ENCODE measurements at places on chromosomes 7 and 10.

GRCh38 chr10:114867365-114867764 lies 45.8 kb downstream of the FHIP2A start:
- no peak for DNase-seq

DNA sequence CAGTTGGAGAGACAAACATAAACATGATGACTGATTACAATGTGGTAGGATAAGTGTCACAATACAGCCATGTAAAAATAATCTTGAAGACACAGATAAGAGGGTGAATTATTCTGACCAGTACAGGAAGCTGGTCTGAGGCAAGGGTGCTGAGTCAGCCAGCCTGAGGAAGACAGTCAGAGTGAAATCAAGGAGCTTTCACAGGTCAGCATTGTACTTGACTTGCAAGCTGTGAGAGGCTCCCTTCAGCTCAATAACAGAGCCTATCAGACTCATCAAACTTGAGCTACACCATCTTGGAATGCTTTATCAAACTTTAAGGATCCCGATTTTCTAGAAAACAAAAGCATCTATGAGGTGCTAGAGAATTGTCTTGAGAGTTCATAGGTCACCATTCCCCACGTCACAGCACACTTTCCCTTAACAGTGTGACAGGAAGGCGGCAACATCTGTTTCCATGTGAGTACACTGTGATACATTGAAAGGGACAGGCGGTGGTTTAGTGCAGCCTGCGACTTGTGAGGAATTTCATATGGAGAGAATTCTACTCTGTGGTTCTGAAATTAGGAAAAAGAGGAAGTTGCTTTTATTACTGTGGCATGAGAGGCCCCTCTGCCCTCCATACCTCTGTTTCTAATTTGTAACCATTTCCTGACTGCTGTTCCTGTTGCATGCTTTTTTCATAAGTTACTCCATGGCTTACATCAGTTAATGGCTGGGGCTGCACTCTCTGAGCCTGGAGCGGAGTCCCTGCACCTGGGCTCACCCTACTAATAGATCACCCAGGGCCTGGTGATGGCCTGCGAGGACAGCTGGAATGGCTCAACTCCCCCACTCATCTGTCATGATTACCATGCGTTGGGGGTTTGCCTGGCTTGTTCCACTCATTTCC lies 417.1 kb downstream of the SUGCT start:
- no peak for DNase-seq

DNA sequence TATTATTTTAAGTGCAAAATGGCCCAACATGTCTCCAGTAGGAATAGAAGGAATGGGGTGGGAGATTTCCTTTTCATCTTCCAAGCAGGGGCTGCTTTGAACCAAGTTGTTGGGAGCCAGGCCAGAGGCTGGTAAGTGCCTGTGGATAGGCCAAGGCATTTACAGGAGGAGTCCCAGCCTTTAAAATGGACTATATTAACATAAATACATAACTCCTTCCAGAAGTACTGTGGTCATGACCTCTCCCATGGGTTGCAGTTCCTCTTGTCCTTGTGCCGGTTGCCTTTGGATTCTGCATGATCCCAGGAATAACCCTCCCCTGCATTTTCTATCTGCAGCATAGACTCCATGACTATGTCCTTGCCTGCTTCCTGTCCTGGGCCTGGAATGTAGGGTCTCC lies 95.8 kb downstream of the SEC23IP start:
- DNase-seq = no peak

DNA sequence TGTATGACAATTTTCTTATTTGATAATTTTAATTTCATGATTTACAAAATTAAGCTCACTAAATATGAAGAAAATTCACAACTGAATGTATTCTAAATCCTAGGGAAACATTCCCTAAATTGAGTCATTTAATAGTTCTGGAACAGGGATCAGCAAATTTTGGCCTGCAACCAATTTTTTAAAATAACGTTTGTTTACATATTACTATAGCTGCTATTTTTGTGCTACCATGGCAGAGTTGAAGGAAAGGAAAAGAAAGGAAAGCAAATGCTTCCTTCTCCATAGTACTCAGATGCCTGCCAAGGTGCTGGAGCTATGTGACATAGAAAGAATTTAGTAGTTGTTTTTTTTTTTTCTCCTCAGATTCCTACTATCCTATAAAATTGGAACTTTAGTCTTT lies 1307.7 kb upstream of the LRRTM3 start:
- no peak for DNase-seq

DNA sequence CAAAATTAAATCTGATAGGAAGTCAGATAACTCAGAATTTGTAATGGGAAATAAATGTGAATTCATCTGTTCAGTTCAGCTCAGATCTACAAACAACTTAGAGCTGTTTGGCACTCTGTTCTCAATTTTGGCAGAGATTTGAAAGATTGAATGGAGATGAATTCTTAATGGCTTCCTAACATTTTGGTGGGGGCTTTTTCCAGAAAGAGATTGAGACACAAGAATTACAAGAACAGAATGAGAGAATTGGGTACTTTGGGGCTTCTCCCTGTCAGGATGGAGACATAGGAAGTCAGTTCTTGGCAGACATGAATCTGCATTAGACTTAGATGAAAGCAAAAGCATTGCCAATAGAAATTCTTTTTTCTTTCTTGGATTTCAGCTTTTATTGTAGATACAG lies 39.0 kb upstream of the PTPRZ1 start:
- DNase-seq = no peak

DNA sequence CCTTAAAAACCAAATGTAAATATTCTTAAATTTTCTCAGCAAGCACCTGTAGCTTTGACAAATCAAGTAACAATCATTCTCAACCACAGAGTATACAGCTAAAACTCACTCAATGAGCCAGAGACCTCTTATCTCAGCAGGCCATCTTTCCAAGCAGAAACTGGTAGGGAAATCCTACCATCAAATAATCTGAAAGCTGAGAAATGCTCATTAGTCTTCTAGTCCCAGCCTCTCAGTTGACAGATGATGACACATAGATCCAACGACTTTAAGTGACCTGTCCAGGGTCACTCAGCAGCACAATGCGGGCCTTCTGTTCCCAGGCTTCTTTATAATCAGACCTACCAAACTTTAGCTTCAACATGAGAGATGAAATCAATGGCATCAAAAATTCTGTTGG lies 184.6 kb downstream of the SGMS1 start:
- no peak for DNase-seq

DNA sequence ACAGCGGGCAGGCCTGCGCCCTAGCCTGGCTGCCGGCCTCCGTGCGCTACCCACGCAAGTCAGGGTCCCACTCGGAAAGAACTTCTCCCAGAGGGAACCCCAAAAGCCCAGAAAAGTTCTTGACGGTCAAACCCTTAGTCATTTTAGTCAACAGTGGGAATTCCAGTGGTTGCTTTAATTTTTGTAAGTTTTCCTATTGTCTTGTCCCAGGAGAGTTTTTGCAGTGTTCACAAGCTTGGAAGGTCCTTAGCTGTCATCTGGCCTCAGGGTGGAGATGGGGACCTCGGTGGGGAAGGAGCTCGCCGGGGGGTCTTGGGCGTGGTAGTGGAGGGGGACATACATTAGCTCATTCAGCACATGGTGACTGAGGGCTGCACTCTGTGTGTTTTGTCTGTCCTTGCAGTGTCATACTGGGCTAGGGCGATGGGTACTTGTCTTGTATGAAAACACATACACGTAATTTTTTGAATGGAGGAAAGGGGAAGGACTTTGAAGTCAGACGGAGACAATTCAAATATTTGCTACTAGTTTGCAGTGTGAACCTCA lies 736 bp downstream of the MINDY4 start:
- DNase-seq = peak; percentile 66

GRCh38 chr10:114943000-114943399 lies 5.0 kb downstream of the TRUB1 start:
- no peak for DNase-seq

GRCh38 chr10:47178537-47179290 lies 121.3 kb upstream of the GDF10 start:
- no peak for DNase-seq

- no peak for DNase-seq
Observed at GRCh38 chr10:11218395-11218794, 200.7 kb downstream of the CELF2 start.

DNA sequence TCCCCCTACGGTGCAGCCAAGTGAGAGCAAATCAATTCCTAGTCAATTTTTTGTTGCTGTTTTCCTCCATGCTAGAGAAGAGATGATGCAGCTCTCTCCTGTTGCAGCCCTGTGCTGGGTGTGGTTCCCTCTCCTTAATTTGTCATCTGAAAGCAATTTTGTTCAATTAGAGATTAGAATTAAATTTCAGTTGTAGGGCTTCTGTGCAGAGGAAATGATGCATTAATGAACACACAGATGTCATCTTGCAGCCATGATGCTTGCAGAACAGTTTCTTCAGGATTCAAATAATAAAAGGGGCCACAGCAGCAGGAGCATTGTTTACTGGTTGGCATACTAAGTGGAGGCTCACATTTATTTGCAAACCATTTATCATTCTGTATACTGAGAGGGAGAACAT lies 266.0 kb downstream of the AUTS2 start:
- peak; percentile 79 for DNase-seq

DNA sequence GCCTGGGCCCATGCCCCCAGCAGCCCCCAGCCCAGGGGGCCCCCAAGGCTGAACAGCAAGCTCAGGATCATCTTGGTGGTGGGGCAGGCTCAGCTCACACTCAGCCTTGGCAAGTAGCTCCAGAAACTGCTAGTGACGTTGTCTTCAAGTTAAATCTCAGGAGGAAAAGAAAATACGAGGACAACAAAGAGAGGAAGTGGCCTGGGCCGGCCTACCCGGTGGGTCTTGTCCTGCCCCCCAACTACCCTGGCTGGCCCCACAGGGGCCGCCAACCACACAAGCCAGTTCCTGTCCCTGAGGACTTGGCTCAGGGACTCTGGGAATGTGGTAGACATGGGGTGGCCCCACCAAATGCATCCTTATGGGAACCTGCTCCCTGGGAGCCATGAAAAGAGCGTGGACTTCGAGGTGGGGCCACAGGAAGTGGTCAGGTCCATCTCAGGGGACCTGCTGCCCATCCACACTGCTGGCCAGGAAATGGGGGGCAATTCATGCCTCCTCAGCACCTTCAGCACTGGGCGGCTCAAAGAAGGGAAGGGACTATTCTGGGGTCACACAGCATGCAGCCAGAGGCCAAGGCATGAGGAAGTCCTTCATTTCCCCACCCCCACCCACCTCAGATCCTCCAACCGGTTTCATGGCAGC lies at the start of gene MMRN2:
Gene MMRN2, minus strand, starts transcription at position 145 of the 645 bp plus-strand sequence. Its CDS starts 74 bp downstream, at position 71.
- no peak for DNase-seq

DNA sequence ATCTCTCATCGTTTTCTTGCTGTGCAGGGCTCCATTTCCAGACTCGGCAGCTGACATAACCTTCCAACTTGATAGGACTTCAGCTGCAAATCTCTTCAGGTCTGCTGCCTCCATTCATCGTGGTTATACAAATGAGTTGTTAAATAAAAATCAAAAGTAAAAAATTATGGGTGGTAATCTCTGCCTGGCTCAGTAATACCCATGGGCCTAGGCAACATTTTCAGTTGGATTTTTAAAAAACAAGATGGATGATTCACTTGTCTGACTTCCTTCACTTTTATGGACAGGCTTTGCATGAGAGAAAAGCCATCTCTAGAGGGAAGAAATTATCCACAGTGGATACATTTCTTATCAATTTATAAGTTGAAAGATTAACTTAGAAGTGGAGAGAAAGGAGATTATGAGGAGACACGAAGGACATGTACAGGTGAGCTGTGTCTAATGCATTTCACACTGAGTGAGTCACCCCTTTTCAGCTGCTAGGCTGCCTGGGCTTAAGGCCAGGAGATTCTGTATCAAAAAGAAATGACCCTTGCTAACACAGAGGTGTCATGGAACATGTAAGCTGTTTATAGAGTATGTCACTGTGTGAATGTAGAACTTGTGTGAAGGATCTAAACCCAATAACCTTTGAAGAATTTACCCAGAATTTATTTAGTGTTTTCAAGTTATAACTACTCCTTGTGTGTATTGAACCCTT lies 495.1 kb downstream of the AUTS2 start:
- peak; percentile 19 for DNase-seq

Data from NCI-H146 (cell line).